ENCODE measurements at places on chromosomes 4 and X. TPM values are rescaled to one million over a fixed set of nuclear protein-coding genes. Genes with fewer than 3 reads are reported as not detected.
A peak's percentile ranks its signal among the peaks of the same experiment; 100 is the strongest.

Gene LRAT
- not detected for total RNA-seq

GRCh38 chrX:23194885-23195554, 139.6 kb upstream of the PTCHD1 start:
- DNase-seq, result no peak

- DNase-seq, result peak; percentile 51
Measured at GRCh38 chr4:94453391-94453963, 1.7 kb downstream of the PDLIM5 start.

GRCh38 chrX:81392396-81392795, 190.5 kb downstream of the SH3BGRL start:
- DNase-seq, result no peak

GRCh38 chr4:8417071-8417614, 23.4 kb downstream of the ACOX3 start:
- no peak for DNase-seq

- DNase-seq, result peak; percentile 72
Measured at GRCh38 chr4:41360214-41360920, 103.6 kb downstream of the UCHL1 start.

GRCh38 chr4:30839583-30840520, 119.7 kb downstream of the PCDH7 start:
- no peak for DNase-seq

Gene CRLF2
- not detected for total RNA-seq

Gene NEIL3
- 2.4 TPM for total RNA-seq

- DNase-seq, result peak; percentile 73
Measured at GRCh38 chr4:76830964-76831703, 66.8 kb downstream of the SOWAHB start.

DNA sequence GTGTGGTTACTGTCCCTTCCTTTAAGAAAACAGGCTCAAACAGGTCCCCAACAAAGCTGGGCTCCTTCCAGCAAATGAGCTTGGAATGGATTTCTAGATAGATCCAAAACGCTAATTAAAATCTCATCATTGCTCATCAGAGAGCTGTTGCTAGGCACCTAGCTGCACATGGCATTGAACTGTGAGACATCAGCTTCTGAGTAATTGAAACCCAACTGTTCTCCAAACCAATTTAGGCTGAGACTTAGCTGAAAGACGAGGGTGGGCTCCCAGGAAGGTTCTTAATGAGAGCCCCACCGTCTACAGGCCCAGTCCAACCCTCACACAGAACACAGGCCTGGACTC, 59.1 kb downstream of the FAM184B start:
- no peak for DNase-seq

- peak; percentile 55 for DNase-seq
Measured at GRCh38 chrX:135477576-135477975, 42.9 kb upstream of the INTS6L start.

DNA sequence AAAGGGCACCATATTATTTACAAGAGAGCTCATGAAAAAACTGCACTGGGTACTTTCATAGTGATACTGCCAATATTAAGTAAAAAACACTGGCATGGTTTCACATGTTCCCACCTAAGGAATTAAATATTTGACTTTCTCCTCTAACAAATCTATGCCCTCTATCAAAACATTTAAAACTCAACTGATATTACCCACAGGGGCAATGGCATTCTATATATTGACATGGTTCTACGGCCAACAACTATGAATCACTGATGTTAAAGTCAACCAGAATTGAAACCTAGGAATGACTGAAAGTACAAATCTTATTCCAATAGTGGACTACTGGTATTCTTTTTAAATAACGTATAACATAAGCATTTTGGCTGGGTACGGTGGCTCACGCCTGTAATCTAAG, 28.2 kb downstream of the PHKA2 start:
- no peak for DNase-seq

- DNase-seq, result no peak
Measured at GRCh38 chr4:81447566-81448229, 24.0 kb downstream of the RASGEF1B start.

- no peak for DNase-seq
Measured at GRCh38 chr4:54729256-54729655, 71.5 kb downstream of the KIT start.

Gene NXF2B
- total RNA-seq, result not detected

DNA sequence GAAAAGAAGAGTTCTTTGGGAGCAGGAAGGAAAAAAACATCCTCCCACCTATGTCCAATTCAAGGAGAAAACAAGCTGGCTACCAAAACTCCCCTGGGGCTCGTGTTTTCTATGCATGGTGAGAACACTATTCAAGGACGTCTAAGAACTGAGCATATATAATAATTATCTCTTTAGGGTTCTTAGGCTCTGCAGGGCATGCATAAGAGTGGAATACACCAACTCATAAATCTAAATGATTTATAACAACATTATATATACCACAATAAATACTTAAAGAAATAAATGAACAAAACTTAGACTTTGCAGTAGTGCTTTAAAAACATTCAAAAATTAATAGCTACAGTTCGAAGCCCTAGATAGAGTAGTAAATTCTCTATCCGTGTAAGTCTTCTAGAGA, 19.5 kb upstream of the TMEM154 start:
- no peak for DNase-seq

- peak; percentile 6 for DNase-seq
Measured at GRCh38 chrX:117743469-117744251, 372.9 kb downstream of the KLHL13 start.

GRCh38 chrX:84488426-84488825, 13.8 kb downstream of the HDX start:
- no peak for DNase-seq

DNA sequence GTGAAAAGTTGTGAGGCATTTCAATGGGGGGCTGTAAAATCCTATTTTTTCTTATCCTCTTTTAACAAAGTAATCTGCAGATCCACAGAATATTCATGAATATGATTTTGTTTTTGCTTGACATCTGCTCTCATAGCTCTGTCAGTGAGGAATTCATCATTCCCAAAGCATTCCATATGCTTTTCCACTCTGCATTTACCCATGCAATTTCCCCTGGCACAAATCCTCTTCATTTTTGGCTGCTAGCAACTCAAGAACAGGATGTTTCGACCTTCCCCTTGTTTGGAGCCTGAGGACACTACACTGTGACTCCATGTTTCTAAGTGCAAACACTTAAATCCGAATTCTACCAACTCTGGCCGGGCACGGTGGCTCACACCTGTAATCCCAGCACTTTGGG, 48.5 kb downstream of the KLHL15 start:
- DNase-seq, result no peak

GRCh38 chr4:96312046-96312685, 472.3 kb downstream of the PDHA2 start:
- no peak for DNase-seq

Gene ADAD1
- not detected for total RNA-seq

Gene TMEM271
- not detected for total RNA-seq

Gene YIPF7
- total RNA-seq, result not detected

Gene PPBP
- not detected for total RNA-seq

DNA sequence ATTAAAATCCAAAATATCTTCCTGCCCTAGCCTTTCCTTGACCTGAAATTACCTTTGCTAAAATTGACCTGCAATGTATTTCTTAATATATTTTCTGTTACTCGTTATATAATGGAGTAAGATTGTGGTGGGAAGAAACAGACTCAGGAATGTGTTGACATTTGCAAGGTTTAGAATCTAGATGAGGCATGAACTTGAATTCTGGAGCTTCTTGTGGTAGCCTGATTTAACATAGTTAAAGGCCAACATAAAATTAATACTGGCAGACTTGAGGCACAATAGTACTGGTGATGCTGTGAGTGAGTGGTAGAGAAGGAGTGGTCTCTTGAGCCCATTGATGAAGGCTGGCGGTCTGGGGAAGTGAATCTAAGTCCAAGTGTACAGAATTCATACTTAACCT, 197.9 kb upstream of the SPRY1 start:
- peak; percentile 0 for DNase-seq

Gene CT45A1
- total RNA-seq, result not detected

Measured in GM23248 (cell line).